ENCODE measurements at places on chromosomes 5 and 9.
A peak's percentile ranks its signal among the peaks of the same experiment; 100 is the strongest.

GRCh38 chr9:115154617-115155016 lies 36.7 kb upstream of the TNC start:
- DNase-seq, result no peak

DNA sequence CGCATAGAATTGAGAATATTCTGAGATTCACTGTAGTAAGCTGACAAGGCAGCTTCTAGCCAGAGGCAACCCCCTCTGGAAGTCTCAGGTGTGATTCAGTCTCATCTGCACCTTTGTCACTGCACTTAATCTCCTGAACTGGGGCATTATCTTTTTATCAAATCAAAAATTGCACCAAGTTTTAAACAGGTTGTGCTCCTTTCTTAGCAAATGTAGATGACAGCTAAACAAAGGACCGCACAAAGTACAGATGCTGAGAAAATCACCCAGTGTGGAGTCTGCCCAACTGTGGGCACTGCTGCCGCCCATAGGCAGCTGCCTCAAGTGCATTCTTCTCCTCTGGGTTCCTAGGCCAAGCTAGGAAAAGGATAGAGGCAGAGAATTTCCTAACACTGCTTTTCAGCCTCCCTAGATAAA lies 51.1 kb downstream of the STARD4 start:
- no peak for DNase-seq

- no peak for DNase-seq
Observed at GRCh38 chr5:160342413-160342941, 27.9 kb downstream of the C1QTNF2 start.

DNA sequence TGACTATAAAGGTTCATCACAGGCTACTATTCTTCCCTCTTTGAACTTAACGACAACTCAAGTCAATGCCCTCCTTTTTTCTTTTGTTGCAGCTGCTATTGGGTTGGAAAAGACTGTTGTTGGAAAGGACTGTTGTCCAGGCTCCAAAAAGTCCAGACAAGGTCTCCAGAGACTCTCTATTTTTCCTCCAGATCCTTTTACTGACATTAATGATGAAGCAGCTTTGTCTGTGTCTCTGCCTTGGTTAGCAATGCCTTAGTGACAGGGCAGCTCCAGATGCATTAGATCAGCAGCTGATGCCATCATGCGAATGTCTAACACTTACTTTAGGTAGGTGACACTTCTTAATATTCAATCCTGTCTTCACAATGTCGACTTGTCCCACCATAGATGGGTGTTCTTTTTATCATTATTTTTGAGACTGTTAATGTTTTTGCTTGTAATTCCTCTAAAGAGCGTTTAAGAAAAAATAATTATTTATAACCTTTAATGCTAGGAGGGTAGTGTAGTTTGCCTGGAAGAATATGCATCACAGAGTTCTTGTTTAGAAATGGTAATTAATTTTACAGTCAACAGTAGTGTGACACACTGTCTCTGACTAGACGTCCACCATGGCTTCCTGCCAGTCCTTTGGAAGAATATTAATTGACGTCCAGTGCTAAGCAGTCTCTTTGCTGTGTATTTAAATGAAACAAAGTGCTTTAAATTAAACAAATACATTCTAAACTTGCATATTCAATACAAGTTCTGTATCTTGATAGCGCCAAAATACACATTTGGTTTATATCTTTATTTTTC lies 492.2 kb downstream of the NR2F1-AS1 start:
- no peak for DNase-seq

DNA sequence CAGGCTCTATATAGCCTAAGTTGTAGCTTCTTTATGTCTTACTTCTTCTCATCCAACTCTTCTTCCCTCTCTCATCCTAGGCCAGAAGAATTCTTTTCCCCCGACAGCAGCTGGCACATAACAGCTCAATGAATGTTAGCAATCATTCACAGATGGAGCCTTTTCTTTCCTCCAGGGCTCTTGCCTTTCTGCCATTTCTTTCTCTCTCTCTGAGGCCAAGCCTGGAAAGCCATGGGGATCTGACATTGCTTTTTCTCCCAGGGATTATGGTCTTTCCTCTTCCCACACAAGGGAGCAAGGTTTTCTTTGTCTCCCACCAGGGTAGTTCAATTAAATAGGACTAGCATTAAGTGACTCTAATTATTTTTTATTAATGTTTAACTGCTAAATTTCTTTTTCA lies 20.5 kb downstream of the SMIM15 start:
- no peak for DNase-seq

- DNase-seq, result no peak
Observed at GRCh38 chr5:148333262-148333849, 2.0 kb upstream of the SPINK9 start.

GRCh38 chr9:16010221-16010620 lies 457.4 kb downstream of the CCDC171 start:
- DNase-seq, result no peak

DNA sequence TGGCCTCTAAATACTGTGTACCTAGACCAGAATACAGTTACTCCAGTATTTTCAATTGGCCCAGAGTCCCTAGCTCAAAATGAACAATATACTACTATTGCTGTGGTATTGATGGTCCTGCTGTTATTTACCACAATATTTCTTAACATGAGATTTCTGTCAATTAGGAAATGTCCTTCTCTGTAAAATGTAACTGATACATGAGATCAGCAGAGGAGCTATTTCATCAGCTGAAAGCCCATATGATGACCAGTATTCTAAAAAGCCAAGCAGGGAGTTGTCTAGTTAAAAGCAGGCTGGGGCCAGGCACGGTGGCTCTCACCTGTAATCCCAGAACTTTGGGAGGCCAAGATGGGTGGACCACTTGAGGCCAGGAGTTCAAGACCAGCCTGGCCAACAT lies 187.7 kb upstream of the PTGER4 start:
- DNase-seq, result no peak

- no peak for DNase-seq
Observed at GRCh38 chr9:128503870-128504269, 649 bp upstream of the GLE1 start.

- DNase-seq, result no peak
Observed at GRCh38 chr5:137565450-137565849, 66.3 kb upstream of the SPOCK1 start.

DNA sequence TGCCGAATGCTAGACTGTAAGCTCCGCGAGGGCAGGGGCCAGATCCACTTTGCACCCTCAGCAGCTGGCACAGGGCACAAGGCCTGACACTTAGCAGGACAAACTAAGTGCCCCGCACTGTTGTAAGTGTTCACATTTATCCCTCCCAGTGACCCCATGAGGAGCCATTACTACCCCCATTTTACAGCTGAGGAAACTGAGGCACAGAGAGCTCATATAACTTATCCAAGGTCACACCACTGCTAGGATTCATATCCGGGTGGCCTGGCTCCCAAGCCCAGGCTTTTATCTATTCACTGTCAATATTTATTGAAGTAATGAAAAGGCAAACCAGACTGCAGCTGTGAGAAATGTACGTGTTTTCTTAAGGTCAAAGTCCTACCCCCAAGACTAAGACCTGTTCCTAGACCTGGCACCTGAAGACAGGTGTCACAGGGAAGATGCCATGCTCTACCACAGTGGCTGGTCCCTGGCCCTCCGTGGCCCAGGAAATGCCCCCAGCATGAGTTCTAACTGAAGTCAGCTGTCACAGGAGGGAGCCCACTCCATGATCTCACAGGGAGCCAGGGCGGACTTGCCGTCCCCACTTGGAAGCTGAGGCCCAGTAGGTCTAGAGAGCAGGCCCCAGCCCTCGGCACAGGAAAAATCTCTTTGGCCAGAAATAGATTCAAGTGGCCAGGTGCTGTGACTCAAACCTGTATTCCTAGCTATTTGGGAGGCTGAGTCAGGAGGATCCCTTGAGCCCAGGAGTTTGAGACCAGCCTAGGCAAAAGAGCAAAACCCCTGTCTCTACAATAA lies 74.7 kb upstream of the IL17B start:
- no peak for DNase-seq

DNA sequence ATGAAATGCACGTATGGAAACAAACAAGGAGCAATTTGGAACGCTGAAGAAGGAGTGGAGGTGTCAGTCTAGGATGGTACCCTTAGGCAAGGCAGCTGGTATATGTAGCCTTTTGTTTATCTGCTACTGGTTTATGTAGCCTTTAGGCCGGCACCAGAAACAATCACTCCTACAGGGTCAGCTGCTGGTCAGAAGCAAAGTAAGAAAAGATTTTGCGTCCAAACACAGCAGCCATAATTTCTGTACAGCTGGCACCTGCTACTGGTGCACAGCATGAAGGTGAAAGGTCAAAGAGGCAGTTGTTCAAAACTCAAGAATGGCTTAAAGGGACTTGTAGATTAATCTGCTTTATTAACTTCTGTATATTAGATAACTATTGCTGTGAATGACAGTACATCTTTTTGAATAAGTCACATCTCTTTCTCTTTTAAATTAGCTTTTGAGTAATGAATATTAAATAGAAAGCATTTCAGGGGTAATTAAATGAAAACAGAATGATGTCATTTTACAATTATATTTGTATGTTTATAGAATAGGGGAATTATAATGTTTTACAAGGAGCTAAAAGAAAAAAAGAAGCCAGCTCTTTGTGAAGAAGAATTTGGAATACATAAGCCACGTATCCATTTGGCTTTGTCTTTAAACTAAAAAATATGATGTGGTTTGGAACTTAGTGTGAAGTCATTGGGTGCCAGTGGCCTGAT lies 33.1 kb upstream of the TLX3 start:
- DNase-seq, result no peak

DNA sequence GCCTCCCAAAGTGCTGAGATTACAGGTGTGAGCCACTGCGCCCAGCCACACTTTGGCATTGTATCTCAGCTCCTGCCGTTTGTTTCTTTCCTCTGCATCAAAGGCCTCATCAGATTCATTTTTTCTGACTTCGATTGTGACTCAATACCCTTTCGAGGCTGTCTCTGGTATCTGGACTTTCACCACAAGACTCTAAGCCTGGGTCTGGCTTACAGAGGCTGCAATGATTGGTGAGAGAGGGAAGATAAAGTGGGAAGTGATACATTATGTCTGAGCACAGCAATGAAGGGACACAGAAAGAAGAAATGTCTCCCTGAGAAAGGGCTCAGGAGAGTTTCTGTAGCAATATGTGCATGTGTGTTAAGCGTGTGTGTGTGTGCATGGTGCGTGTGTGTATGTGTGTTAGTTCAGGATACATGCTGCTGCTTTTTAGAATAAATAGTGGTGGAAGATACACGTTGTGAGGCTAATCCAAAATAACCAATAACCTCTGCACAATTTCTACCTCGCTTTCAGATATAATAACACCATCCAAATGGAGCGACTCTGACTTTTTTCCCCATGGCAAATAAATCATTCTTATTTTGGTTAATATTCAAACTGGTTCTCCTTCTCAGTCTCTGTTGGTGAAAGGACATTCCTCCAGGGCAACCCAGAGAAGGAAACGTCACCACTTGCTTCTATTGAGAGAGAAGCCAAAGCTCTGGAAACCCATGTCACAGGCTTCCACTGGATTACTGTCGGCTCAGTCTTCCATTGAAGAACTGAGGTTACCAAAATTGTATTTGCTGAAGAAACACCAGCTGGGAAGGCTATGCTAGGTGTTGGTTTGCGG lies 8.1 kb upstream of the DAB2 start:
- no peak for DNase-seq

- no peak for DNase-seq
Observed at GRCh38 chr5:43635374-43635773, 32.4 kb downstream of the NNT start.

DNA sequence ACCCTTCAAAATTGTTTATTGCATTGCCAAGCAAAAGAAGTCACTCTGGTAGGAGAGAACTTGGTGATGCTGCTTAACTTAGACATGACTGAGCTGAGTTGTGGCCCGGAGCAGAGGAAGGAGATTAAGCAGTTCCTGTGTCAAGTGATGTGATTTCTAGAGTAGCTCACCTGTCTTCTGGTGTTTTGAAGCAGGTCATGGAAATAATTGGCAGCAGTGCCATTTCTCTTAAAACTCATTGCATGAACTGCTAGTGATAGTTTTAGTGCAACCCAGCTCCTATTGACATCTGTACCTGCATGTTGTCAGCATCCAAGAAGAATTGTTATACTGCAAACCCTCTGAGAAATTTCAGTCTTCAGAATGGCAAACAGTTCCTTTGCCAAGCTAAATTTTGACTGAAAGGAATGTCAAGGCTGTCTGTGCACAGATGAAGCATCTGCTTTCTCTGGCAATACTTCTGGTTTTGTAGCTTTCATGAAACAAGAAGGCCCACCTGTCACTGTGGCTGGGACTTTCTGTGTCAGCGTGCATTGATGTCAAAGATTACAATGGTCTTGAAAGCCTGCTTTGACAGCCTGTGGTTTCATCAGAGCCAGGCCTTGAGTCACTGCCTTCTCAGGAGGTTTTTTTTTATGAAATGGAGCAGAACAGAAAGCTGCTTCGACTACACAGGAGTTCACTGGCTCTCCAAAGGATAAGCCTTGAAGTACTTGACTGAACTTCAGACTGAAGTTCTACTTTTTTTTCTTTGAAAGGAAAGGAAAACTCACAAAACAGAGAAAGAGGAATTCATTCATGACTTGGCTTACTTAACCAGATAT lies 90.6 kb downstream of the RALGPS1 start:
- peak; percentile 73 for DNase-seq

Data from activated T-helper 2 cell treated with anti-CD3 and anti-CD28 coated beads, Interferon-gamma antibody, Interleukin-2, Interleukin-4, amounts not matched to agents 10 μg/mL and 5 μg/mL and 100 μg/mL, durations not matched to agents 14 hours and 24 hours and 36 hours (primary cell).